Effector CD4-positive, alpha-beta T cell (primary cell): ENCODE measurements at places on chromosomes 5 and 9.

- DNase-seq = no peak
These were observed 1.1 kb upstream of the GNA14 start for GRCh38 chr9:77649109-77649812.

DNA sequence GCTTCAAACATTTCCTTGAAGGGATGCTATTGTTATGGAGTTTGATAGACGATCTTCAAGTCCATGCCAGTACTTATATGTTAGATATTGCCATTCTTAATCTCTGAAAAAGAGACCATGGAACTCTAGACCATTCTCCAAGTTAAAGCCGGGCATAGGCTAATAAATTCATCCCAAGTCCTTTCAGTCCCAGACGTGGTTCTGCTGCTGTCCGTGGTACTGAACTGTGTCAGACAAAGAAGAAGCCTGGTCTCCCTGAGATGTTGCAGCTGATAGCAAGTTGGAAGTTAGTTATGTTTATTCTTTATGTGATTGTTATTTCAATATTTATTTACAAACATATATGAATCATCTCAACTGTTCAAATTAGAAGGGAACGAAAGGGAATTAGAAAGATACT lies 158.7 kb downstream of the NMUR2 start:
- DNase-seq = no peak

DNA sequence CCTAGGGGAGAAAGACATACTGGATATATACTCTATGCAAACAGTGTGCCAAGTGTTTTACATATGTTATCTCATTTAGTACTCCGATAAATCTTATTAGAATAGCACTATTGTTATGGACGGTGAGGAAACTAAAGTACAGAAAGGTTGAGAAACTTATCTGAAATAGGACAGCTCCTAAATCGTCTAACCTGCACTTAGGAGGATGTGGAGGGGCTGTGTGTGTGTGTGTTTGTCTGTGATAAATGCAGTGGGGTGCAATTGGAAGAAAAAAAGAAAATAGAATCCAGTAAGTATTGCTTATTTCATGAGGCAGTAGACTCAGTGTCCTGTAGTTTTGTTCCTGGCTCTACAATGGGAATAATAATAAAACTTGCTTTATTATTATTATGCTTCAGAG lies 106.4 kb upstream of the IL6ST start:
- no peak for DNase-seq

GRCh38 chr9:3939820-3940219 lies 360.0 kb downstream of the GLIS3 start:
- DNase-seq = no peak

- peak; percentile 69 for DNase-seq
These were observed 4.5 kb upstream of the SET start for GRCh38 chr9:128684325-128685199.

DNA sequence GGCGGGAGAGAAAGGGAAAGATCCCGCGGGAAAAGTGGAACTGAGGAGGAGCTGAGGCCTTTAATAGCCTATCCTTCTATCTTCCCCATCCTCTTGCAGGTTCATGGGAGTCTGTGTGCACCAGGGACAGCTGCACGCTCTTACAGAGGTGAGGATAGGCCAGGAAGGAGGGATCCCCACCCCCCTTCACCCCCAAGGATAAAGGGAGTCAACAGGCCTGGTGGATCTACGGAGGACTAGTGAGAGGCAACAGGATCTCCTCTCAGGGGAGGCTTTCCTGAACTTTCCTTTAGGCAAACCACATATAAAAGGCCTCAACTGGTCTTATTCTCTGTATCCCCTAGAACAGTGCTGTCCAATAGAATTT lies 1.1 kb downstream of the TESK1 start:
- DNase-seq = no peak
